Neural crest cell (in vitro differentiated cells): ENCODE measurements at places on chromosomes 3 and 15.

GRCh38 chr3:13200465-13200864 is 127.2 kb upstream of the IQSEC1 start:
- DNase-seq: no peak

DNA sequence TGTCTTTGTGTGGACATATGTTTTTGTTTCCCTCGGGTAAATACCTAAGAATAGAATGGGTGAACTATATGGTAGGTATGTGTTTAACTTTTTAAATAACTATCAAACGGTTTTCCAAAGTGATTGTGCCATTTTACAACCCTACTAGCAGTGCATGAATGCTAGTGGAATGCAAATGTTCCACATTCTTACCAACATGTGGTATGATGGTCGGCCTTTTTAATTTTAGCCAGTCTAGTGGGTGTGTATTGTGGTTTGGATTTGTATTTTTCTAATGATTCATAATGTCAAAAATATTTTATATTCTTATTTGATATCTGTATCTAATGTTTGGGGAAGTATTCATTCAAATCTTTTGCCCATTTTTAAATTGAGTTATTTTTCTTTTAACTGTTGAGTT is 68.2 kb upstream of the SMAD3 start:
- DNase-seq: no peak

GRCh38 chr3:194976049-194976451 is 290.4 kb downstream of the FAM43A start:
- DNase-seq: no peak

DNA sequence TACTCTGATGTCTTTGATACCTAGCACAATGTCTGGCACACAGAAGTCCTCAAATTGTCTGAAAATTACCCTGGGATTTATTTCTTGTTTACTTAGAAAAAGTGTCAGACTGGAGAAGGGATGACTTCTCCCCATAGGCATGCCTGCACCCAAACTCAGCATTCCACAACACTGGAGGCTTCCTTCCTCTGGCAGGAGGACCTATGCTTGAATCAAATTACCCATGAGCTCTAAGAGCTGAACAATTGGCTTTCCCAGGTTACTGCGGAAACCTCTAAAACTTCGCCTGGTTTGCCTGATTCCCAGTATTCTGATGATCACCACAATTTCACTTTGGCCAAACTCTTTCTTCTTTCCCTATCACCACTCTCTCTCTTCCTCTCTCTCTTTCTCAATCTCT is 217.4 kb downstream of the DIPK2A start:
- no peak for DNase-seq

DNA sequence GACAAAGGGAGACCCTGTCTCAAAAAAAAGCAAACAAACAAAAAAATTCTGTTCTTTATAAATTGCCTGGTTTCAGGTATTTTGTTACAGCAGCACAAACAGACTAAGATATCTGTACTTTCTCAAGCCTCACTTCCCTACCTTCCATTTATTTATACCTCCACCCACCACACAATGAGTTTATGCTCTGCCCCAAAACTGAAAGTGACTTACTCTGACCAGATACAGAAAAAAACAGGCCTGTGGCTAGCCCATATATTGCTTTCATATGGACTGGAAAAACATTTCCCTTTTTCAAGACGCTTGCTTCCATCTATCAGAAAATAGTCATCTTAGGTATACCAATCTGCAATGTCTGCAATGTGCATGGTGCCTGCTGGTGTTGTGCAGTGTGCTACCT is 8.7 kb upstream of the GPD1L start:
- no peak for DNase-seq

- DNase-seq: no peak
These were observed 41.0 kb upstream of the IREB2 start for GRCh38 chr15:78396976-78397375.

GRCh38 chr3:22013641-22014040 is 262.6 kb upstream of the ZNF385D start:
- DNase-seq: no peak

DNA sequence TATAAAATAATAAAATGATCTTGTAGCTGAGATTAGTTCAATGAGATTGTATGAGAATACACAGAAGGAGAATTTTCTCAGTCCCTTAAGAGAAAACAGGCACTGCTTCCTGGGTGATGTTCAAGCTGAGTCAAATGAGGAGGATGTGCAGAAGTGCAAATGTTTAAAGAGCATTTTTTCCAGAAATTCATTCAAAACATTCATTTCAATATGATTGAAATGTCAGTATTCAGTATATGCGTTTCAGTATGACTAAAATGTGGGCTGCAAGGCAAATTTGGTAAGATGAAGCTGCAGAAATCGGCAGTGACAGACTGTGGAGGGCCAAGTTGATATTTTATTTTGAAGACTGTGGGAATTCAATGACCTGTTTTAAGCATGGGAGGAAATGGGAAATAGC is 19.3 kb upstream of the PYDC2 start:
- DNase-seq: no peak

GRCh38 chr3:135271177-135272025 is 476.3 kb downstream of the EPHB1 start:
- DNase-seq: no peak

- DNase-seq: no peak
These were observed 481.4 kb upstream of the THBS1 start for GRCh38 chr15:39099524-39099923.

DNA sequence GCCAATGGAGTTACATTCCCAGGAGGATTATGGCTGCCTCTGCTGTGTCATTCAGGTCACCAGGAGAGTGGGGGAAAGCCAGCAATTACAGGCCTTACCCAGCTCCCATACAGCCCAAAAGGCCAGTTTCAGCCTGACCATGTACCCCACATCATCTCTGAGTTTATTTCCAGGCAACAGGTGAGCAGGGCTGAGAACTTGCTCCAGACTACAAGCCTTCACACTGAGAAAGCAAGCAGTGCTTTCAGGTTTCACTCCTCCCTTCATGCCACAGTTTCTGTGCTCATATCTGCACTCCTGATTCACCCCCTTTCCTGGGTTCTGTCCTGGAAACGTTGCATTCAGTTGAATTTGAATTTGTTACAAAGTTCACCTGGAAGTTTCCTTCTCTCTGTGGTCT is 68.1 kb upstream of the ABI3BP start:
- DNase-seq: no peak

DNA sequence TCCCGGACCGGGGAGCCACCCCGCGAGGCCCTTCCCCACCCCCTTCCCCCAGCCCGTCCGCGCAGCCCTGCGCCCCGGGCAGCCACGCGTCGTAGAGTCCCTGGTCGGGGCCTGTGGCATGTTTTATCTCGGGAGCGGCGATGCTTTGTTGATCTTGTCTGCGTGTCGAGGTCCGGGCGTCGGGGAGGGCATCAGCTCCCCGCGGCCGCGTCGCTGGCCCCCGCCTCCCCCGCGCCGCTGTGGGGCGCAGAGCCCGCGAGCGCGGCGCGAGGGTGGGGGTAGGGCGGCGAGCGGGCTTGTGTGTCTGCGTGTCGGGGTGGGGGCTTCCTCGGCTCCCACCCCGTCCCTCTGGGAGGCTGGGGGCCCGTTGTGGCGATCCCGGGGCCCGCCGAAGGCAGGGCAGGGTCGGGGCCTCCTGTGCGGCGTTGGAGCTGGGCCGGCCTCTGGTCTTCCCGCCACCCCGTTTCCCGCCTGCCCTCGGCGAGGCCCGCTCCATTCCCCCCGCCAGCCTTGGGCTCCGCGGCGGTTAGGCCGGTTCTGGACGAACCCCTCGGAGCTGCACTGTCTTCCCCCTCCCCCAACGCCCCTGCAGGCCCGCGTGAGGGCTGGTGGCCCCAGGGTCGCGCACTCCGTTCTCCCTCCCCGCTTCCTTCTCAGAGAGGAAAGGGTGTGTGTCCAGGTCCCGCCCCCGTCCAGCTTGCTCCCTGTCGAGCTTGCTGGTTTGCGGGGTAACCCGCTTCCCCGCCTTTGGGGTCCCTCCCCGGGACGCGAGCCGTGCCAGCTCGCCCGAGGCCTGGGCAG is 695 bp downstream of the GMPS start:
- peak; percentile 43 for DNase-seq

- no peak for DNase-seq
These were observed 29.6 kb upstream of the CEMIP start for GRCh38 chr15:80749589-80749988.

DNA sequence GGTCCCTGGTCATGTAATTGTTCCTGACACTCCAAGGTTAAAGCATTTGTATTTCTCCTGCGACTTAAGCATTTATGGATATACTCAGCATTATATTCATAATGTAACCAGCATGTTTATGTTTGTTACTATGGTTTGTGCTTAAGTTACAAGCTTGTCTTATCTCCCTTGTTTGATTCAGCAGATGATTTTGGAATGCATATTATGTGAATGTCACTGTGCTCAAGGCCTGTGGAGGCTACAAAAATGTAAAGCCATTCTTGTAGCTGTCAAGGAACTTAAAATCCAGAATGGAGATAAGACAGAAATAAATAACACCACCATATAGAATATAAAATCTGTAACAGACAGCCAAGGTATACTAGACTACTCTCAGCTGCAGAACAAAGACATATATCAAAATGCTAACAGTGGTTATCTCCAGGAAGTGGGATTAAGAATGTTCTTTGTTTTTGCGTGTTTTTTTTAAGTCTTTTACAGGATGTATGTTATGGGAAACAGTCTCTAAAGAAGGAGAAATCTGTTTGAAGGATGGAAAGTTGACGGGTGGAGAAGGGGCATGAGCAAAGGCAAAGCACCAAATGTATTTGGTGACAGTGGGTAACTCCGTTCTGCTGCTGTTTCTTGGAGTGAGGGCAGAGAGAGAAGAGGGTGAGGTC is 61.4 kb downstream of the IGF2BP2 start:
- no peak for DNase-seq

DNA sequence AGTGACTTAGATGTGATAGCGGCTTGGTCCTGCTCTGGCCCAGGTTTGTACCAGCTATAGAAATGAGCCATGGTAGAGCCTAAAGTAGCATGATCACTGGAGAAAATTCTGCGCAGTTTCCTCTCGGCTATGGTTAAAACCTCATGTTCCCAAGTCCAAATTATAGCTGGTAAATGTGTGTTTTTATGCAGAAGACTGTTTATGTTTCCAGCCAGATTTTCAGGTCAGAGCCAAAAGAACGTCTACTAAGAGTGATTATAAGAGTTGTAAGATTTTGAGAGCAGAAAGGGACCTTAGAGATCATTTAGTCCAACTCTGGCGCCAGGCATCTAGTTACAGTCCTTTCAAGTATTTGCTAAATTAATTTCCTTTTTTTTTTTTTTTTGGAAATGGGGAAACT is 333.7 kb downstream of the LPP start:
- DNase-seq: no peak

GRCh38 chr3:157738441-157738840 is 235.2 kb upstream of the VEPH1 start:
- no peak for DNase-seq

DNA sequence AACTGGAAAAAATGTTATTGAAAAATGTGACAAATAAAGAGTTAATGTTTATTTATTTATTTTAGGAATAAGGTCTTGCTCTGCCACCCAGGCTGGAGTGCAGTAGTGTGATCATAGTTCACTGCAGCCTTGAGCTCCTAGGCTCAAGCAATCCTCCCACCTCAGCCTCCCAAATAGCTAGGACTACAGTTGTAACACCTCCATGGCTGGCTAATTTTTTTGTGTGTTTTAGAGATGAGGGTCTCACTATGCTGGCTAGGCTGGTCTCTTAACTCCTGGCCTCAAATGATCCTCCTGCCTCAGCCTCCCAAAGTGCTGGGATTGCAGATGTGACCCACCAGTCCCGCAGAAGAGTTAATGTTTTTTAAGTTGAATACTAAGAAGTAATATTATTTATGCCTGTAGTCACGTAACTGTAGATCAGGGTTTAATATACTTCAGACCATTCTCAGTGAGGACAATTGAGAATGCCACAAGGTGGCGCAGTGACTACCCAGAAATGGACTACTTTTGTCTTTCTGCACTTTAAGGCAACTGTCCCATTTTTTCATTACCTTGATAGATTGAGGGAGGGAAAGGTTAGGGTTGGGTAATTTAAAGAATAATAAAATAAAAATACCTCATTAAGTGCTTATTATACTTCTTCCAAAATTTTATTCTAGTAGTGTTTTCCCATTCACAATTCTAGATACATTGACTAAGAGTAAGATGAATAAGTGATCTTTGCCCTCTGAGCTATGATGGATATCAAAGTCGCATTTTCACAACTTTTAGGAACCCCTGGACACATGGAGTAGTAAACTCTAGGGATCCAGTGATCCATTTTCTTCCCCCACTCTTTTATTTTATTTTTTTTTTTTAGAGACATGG is 6.0 kb downstream of the MUC13 start:
- peak; percentile 67 for DNase-seq

DNA sequence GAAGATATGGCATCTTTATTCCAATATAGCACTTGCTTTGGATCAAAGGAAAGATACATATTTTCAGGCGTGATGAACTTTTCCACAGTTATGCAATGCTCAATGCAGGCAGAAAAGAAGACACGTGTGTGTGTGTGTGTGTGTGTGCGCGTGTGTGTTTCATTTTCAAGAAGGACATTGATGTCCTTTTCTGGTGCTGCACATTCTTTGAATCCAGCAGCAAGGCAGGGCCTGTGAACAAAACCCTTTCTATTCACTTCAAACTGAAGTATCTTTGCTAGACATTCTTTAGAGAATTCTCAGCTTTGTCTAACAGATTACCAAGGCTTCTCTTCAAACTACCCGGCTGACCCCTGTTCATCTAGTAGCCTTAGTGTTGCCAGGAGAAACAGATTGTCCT is 124.6 kb downstream of the CD47 start:
- DNase-seq: peak; percentile 34

DNA sequence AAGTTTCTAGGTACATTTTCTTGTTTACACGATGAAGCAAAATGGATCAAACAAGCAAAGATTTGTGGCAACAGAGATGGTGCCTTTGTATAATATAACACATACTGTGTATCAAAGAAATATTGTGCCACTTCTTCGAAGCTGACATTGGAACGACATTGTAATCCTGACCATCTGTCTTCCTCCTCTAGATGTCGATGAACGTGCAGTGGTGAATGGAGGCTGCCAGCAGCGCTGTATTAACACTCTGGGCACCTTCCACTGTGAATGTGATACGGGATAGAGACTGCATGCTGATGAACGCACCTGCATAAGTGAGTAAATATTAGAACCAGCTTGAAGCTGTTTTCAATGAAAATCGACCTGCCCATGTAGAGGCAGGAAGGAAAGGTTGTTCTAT is 613.3 kb upstream of the GOLIM4 start:
- no peak for DNase-seq

- DNase-seq: no peak
These were observed 144.6 kb downstream of the VPS13C start for GRCh38 chr15:61915640-61916039.

GRCh38 chr15:86968244-86968643 is 888.6 kb downstream of the AGBL1 start:
- no peak for DNase-seq
